ENCODE measurements at places on chromosomes 7 and 10. TPM values are rescaled to one million over a fixed set of nuclear protein-coding genes. Genes with fewer than 3 reads are reported as not detected.

Gene TMEM176A
- total RNA-seq = not detected

Gene ANKRD61
- not detected for total RNA-seq

Gene TAS2R41
- 0.99 TPM for total RNA-seq

Gene NCF1
- 14.6 TPM for total RNA-seq

DNA sequence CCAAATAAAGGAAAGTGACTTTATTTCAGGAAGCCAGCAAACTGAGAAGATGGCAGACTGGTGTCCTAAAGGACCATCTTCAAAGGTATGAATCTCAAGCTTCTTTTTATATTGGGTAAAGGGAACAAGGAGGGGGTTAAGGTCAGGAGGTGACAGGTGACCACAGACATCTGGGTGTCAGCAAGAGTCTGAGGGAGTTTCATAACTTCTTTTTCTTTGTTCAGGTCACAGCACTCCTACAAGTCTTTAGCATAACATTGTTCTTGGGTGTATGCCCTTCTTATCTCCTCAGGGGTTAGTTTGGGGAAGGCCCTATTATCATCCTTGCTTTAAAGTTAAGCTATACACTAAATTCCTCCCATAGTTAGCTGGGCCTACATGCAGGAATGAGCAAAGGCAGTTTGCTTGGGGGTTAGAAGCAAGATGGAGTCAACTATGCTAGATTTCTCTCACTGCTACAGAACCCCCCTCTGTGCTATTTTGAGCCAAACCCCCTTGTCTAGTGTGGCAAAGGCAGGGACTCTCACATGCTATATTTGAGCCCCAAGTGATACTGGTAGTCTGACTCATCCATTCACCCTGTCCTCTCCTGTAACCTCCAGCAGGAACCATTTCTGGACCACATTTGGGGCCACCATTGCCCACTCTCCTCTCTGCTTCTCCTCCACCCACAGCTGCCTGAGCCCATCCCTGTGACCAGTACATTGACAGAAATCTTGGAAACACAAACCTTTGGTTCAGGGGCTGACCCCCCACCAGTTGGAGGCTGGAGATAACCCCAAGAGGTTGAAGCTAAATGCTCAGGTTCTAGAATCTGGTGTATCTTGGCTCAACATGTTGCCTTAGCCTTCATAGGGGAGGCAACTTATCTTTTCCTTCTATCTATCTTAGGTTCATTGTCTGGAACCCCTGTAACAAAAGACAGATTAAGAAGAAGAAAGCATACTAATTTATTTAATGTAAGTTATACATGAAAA is 55.5 kb upstream of the LRGUK start:
- DNase-seq = no peak

- DNase-seq = no peak
Measured at GRCh38 chr7:78386520-78386919, 587.9 kb downstream of the PHTF2 start.

GRCh38 chr10:27504808-27505460 is 830 bp downstream of the RAB18 start:
- DNase-seq = no peak

DNA sequence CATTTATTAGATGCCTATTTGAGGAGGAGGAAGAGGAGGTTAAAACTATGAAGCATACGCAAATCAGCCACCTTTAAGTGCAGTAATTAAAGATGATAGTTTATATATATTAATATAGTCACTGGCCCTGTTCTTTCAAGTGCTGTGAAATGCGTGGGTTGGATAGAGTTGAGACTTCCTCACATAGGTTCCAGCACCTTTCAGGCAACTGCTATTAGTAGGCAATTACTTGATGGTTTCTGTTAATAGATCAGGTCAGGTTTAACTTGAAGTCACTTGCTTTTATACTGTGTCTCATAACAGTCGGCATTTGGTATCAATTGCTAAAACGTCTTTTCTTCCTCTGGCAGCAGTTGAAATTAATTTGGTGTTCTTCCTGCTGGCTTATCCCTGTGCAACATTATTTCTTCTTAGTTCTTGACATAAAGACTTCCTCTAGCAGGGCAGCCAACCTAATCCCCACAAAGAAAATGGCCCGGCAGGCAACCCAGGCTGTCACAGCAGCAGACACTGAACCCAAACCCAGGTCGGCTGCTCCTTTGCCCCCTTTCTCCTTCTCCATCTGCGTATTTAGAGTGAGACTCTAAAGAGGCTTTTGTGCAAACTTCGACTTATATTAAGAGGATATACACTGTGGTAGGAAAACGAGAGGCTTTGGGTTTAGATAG is 35.3 kb upstream of the BET1 start:
- no peak for DNase-seq

DNA sequence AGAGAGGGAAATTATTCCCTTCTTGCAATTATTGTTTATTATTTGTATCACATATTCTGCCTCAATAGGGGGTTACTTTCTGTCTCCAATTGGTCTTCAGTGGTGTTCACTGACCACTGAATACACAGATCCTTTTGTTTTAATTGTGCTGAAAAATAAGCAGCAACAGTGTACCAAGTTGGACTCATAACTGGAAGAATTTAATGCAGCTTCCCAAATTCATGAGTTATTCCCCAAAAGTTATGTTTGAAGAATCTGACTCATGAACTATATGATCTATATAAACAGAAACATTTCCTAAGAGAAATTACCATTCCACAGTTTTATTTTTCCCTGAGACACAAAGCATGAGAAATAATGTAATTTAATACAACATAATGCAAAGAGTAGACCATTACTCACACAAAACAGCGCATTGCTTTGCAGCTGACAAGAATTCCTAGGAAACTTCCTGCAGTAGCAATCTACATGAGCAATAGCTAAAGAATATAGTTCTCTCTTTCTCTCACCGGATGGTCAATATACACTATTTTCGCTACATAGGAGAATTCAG is 479.2 kb downstream of the HTR7 start:
- DNase-seq = no peak

DNA sequence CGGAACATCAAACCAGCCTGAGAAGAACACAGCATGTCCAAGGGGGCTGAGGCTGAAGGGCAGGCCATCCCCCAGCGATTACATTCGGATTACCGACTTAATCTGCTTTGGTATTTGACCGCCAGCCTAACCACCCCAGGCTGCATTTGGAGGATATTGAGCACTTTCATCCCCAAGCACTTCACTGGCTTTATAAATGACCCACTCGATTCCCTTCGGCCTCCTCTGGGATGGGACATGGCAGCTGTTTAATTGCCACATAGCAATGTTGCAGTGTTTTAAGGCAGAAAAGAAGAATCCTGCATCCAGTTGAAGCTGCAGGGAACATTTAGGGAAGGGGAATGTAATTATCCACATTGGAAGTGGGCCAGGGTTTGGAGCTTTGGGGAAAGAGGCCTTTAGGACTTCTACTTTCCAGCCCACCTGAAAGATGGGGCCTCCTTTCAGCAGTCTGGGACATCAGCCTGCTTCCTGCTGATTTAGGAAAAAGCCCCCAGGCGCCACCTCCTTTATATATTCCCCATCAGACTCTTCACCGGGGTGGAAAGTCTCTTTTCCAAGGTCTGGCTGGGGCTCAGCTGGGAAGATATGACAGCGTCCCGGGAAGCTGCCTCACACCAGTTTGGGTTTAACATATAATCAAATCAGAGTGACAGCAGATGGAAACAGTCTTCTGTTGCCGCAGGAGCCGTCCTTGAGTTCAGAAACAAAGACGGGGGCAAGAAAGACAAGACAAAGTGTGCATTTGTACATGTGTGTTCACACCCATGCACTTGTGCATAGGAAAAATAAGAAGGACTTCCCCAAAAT is 9.2 kb downstream of the DPCD start:
- DNase-seq = no peak

- no peak for DNase-seq
Measured at GRCh38 chr10:95134490-95134889, 59.5 kb upstream of the ACSM6 start.

DNA sequence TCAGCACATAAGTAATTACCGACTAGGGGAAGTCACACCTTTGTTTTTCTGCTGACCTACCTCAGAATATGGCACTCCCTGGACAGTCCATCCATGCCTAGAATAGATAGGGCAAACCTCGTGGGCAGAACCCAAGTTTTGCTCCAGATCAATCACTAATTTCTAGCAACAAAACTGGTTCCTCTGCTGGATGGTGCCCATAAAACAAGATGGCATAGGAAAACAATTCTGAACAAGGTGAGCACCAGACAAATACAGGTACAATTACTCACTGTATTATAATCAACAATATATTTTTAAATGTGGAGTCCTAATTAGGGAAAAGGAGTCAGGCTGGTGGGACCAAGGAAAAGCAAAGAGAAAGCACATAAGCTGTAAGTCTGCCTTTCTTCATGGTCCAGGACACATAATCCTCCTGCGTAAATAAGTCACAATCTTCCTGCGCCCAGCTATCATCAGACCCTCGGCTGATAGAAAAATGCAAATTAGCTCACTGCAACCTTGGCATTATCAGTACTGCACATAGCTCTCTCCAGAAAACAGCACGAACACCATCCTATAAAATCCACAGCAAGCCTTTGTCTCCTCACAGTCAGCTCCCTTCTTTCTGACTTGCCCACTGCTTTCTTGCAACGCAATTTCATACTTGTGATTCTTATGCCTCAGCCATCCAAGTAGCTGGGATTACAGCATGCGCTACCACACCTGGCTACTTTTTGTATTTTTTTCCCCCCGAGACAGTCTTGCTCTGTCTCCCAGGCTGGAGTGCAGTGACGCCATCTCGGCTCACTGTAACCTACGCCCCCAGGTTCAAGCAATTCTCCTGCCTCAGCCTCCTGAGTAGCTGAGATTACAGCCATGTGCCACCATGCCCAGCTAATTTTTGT is 15.1 kb downstream of the URGCP start:
- DNase-seq = no peak

DNA sequence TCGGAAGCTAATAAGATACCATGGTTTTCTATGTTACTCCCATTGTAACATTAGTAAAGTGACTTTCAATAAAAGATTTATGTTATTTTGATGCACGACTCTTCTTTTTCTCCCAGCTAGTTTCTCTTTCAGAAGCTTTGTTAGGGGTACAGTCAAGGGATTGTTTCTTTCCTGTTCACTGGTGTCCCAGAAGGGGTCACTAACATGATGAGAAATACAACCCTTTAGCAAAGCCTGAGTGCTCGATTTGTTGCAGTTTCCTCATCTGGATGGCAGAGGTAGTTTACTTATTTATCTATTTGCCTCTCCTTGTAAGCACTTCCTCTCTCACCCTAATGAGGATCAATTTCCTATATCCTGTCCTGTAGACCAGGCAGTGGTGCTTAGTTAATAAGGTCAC is 17.0 kb downstream of the SRI start:
- DNase-seq = no peak

DNA sequence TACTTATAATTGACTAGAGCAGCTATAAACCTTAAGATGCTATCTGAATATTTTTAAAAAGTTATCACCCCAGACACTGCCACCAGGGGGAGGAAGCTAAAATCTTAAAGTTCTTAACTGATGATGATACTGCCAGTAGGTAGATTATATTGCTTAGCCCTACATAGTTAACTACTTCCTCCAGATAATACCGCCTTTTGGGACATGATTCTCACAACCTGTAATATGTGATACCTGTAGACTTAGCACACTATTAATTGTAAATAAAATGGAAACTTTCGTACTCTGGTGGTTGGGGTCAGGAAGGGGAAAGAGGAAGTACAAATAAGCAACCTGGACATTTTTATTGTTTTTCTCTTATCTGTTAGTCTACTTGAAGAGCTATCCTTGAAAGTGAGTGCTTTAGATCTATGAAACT is 268.9 kb downstream of the ADK start:
- DNase-seq = no peak
